IPS DF 19.7 (cell line): ENCODE measurements at places on chromosomes 16 and 17.

GRCh38 chr16:72174726-72175125 lies 2.8 kb upstream of the PMFBP1 start:
- DNase-seq: no peak

DNA sequence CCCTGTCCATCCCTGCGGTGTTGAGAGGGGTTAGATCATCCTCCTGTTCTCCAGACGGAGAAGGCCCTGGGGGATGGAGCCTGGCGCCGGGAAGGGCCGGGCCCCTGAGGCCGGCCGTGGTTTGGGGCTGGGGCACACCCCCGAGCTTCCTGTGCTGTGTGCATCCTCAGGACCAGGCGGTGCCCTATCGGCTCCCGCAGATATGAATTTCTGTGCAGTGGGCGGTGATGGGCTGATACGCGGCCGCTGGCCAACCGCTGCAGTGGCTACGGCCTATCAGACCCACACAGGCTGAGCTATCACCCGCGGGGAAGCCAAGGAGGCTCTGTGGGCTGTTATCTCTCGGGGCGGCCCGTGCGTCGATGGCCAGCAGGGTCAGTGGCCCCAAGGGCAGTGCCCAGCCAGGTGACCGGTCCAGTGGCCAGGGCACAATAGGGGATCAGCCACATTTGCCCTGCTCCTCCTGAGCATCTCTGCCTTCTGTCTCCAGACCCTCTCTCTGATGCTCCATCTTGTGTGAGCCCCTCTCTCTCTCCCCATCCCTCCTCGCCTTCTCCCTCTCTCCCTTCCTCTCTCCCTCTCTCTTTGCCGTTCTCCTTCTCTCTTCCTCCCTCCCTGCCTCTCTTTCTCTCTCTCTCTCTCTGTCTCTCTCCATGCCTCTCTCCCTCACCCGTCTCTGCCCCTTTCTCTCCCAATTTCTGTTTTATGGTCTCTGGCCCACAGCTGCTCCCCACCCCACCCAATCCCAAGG lies 38.7 kb downstream of the ZFPM1 start:
- no peak for DNase-seq

DNA sequence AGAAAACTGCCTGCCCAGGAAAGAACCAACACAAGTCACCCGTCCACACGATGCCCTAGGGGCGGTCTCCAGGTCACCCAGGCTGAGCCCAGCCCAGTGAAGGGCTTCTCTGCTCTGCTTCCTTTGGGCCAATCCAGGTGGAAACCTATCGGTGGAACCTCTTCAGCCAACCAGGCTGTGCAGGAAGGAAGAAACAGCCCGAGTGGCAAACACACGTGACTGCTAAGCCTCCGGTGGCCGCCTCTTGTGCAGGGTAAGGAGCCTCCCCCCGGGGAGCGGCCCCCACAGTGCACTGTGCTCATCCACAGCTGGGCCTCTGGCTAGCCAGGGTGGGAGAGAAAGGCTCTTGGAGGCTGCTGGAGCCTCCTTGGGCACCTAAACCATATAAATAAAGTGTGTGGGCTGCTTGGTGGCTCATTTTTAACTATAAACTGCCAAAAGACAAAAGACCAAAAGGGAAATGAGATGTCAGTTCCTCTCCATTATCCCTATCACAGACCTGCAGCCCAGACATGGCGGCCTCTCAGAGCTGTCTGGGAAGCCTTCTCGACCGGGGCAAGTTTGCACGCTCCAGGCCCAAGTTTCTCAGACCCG lies 2.4 kb downstream of the RTN4RL1 start:
- no peak for DNase-seq

- no peak for DNase-seq
Observed at GRCh38 chr17:42882166-42882565, 18.4 kb upstream of the G6PC1 start.
